ENCODE measurements at places on chromosomes 3 and 15.

GRCh38 chr3:69236812-69237707 is 114.7 kb upstream of the LMOD3 start:
- no peak for DNase-seq

GRCh38 chr15:45827766-45828165 is 192.9 kb downstream of the SQOR start:
- DNase-seq = no peak

GRCh38 chr3:17954801-17955200 is 212.4 kb upstream of the TBC1D5 start:
- no peak for DNase-seq

DNA sequence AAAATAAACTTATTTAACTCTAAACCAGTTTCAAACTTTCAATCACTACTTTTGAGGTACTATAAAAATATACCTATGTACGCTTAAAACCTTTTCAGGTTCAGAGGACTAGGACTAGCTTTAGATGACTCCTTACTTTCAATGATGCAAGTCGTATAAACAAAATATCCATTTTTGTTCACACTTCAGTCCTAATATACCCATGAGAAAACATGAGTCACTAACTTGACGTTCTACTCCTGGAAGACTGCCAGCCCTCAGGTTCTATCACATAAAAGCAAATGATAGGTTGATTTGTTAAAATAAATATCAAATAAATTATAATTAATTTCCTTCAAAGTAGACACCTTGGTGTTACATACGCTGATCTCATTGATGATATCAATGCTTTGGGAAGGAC is 10.6 kb upstream of the P3H2 start:
- no peak for DNase-seq
